ENCODE measurements at places on chromosomes 4 and X.

GRCh38 chr4:26787461-26788340, 72.9 kb upstream of the STIM2 start:
- DNase-seq, result no peak

DNA sequence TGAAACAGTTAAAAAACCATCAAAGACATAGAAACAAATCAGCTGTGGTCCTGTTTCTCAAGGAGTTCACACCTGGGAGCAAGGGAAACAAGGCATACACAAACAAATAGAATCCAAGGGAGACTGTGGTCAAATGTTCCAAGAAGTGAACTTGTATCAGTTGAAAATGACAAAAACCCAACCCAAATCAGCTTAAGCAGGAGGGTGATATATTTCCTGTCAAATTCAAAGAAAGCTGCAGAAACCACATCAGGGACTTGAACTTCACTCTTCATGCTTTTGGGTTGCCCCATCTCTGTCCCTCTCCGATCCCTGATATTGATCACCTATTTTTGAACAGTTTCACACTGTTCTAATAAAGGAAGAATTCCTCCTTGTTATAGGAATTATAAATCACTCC, 148.6 kb upstream of the FMR1 start:
- DNase-seq, result no peak

GRCh38 chr4:78767350-78767749, 8.8 kb upstream of the BMP2K start:
- no peak for DNase-seq

- no peak for DNase-seq
These were observed 366.2 kb upstream of the PITX2 start for GRCh38 chr4:110989125-110989524.

GRCh38 chr4:185711726-185712125, 100.3 kb downstream of the SORBS2 start:
- no peak for DNase-seq

- no peak for DNase-seq
These were observed 137.6 kb downstream of the NPNT start for GRCh38 chr4:106032851-106033286.

DNA sequence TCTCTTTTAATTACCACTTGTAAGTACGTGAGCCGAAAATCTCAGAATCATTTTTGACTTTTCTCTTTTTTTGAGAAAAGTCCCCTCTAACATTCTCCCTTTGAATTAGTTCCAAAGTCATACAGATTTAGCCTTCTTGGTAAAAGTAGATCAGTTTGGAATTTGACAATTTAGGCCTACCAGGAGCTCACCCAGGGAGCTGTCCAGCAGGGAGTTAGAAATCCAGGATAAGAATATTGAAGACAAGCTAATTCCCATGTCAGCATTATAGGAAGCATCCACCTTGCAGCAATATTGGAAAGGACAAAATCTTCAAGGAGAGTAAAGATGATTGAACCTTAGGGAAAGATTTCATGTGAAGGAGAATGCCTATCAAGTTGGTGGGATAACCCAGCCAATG, 352.2 kb upstream of the CPEB2 start:
- no peak for DNase-seq

DNA sequence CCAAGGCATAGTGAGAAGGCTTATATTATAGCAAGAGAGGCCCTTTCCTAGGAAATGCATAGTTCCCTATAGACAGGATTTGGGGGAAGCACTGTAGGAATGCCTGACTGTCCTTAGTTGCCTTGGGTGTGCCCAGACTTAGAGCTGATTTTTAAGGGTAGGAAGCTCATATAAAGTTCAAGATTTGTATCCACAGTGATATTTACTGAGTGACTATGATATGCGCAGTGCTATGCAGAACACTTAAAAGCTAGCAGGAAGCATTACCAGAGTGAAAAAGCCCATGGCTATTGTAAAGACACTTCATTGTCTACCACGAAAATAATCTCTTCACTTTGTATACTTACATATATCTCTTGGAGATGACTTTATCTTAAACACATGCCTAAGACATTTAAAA, 50.1 kb upstream of the IL13RA1 start:
- DNase-seq, result no peak

- no peak for DNase-seq
These were observed 512.3 kb upstream of the EPHA5 start for GRCh38 chr4:66182636-66183035.

GRCh38 chr4:176616151-176616550, 176.6 kb downstream of the VEGFC start:
- no peak for DNase-seq

DNA sequence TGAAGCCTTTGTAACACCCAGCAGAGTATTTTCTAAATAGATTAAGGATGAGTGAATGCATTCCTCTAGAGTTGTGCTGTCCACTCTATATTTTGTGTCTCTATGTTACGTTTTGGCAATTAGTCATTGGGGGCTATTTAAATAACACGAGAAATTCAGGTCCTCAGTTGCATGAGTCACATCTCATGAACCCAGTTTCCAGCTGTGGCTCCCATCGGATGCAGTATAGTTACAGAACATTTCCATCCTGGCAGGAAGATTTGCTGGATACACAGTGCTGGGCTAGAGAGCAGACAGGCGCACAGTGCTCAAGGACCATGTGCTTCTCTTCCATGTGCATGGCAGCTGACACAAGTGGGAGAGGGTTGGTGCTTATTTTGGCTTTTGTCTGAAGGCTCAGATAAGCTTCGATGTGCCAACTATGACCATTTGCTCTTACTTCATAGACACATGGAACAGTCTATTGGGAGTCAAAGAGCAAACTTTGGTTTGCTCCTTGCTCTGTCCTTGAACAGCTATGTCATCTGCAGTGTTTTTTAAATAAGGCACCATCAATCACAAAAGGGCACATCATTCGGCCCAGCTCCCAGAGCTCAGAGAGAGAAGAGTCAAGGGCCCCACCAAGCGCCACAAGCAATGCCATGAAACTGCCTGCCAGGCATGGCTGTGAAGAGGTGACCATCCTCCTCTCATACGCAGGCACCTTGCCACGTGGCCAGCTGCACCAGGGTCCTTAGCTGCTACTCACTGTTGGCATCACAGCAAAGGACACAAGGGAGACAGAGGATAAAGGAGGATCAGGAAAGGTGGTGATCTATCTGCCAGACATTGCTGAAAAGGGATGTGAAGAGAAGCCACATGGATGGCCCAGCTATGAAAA, 8.1 kb upstream of the STS start:
- DNase-seq, result no peak

- no peak for DNase-seq
These were observed 7.2 kb downstream of the NR0B1 start for GRCh38 chrX:30301963-30302362.

DNA sequence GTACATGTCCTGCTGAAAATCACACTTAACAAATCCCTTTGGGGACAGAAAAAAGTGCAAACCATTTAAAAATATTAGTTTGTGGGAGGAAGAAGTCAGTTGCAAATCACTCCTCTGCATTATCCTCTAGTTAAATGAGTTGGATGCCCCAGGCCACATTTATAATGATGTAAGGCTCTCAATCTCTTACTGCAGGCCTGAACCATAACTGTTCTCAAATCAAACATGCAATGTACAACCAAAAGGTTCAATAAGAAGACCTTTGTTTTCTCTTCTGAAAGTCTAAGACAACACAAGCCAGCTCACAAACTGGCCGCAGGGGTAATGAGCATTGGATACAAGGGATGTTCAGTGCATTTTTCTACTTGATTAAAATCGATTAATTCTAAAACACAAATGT, 39.7 kb downstream of the IGFBP7 start:
- no peak for DNase-seq

DNA sequence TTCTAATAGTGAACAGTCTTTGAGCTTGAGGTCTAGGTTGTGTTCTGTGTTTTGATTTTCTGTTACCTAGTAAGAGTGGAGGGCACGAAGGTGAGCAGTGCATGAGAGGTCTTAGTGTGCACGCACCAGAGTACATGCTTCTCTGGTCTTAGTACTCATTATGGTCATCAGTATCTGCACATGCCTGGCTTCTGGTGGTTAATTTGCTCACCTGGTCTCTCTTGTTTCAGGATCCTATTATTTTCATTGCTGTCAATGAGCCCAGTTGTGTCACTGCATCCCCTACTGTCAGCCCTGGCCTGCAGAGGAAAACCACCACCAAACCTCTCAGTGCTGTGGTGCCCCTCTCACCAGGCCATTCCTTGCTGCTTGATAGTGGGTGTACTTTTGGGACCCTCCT, 54.8 kb downstream of the NSUN7 start:
- DNase-seq, result no peak

DNA sequence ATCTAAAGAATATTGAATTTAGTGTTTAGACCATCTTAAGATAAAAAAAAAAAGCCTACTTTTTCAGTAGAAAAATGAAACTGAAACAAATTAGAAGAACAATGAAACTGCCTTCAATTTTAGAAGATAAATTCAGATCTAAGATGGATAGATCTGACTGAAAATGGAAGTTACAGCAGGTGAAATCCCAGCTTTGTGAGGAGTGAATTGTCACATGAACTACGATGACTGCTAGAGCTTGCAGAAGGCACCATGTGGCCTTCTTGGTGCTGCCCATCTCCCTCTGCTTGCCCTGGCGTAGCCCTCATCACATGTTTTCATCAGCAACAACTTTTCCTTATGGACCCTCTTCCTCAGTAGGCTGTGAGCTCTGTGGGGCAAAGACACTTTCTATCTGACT, 51.4 kb upstream of the EMCN start:
- DNase-seq, result no peak

- no peak for DNase-seq
These were observed 2183.9 kb upstream of the TENM3 start for GRCh38 chr4:180059216-180059881.

DNA sequence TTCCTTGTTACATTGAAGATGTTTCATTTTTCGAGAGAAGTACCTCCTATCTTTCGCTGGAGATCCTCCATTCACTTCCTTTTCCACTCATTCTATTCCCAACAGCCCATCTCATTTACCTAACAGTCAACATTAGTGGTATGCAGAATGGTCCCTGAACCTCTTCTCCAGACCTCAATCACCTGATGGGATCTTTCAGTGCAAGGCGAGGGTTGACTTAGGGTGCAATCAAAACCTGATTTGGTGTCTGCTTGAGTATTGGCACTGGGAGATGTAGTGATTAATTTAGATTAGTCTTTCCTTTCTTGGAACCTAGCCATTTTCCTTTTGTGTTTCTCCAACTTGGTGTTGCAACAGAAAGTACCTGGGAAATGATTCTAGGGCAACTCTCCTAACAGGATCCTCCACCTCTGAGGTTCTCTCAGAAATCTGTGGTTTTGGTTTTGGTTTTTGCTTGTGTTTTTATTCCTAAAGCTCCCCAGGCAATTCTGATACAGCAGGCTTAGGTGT, 18.4 kb downstream of the DDX3X start:
- no peak for DNase-seq

GRCh38 chr4:150609131-150609530, 27.2 kb downstream of the MAB21L2 start:
- no peak for DNase-seq

DNA sequence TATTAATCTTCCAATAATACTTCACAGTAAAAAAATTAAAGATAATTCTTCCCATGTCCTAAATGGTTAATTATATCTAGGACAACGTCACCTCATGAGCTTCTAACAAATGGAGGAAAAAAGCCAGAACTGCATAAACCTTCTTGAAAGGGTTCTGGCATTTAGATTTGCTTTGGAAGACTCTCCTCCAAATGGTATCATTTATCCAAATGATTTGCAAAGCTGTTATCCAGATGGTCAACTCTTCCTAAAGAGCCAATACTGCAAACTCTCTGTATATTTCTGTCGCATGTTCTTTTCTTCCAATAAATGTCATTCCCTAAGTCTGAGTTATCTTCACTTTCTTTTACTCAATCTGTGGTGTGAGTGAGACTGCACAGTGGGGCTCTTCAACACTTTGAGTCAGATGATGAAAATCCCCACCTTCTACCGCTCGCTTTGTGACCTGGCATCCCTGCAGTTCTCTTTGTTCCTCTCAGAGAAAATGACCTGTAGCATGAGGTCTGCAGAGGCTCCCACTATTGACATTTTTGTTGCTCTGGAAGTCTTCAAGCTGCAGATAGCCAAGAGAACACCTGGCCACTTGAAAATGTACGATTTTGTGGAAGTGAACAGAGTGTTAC, 52.9 kb downstream of the TMEM150C start:
- no peak for DNase-seq

DNA sequence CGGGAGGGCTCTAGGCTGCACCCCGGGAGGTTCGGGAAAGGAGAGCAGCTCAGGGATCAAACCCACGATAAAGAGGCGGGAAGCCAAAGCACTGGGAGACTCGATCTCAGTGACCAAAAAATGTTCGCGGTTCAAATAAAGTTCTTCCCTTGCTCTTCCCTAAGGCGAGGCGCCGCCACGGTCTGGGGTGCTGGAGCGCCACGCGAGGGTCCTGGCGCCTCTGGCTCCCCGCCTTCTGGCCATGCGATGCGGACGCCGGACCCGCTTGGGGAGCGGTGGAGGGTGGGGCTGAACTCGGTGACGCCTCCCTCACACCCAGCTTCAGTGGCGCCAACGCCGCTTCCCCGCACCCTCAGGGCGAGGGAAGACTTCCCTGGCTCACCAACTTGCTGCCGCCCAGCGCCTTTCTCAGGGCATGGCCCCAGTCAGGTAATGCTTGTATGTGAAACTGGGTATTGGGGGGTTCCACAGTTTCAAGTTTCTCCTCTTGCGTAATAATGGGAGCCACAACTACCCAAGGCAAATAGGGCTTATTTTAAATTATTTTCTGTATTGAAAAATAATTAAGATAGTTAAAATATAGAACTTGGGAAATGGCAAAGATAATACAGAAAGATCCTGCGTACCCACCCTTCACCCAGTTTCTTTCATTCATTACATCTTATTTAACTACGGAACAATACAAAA, at the start of gene QRFPR:
QRFPR (minus strand) TSS at position 243 of the 687 bp plus-strand sequence. CDS start 371 bp downstream, outside the sequence.
- no peak for DNase-seq

DNA sequence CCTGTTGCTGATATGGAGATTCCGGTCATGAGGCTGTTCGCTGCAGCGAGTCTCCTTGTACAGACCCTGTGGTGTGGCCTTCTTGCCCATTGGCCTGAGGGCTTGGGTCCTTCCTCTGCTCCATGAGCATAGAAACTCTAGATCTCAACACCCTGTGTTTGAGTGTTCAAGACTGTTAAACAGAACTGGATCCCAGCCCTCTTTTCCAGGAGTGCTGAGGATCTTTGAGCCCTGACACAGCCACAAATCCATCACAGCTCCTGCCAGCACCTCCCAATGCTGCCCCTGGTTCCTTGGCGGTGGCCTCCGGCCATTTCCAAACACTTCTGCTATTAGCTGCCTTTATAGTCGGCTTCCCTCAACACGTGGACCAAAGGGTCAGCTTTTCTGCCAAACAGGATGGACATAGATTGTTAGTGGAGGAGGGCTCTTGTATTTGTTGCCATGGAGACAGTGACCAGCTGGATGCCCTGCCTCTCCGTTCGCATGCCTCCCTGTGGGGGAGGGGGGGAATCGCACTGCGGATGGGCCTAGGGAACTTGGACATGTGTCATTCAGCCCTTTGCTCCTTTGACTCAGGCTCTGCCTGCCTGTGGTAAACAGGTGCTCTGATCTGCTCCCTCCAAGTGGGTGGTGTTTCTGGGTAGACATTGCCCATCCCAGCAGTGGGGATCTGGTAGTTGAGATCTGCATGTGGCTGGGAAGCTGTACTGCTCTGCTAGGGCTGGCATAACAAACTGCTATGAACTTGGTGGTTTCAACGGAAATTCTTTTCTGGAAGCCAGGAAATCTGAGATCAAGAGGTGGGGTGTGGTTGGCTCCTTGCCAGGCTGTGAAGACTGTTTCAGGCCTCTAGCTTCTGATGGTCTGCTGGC, 6.9 kb upstream of the WDR1 start:
- no peak for DNase-seq

Measured in GOT3 (cell line).